ENCODE measurements at places on chromosomes 4 and X.

DNA sequence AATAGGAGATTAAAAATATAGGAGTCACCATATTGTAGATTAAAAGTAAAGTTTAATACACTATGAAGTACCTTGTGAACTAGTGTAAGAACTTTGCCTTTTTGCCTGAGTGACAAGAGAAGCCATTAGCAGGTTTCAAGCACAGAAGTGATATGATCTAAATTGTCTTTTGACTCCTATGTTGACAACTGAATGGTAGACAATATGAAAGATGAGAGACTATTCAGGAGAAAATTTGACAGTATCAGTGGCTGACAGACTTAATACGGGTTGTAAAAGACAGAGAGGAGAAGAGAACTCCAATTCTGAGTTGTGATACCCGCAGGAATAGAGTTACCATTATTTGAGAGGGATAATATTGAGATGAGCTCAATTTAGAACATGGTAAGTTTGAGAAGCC lies 1259.8 kb downstream of the PCDH7 start:
- DNase-seq, result no peak

GRCh38 chrX:71919431-71919830 lies 8.8 kb downstream of the NHSL2 start:
- no peak for DNase-seq

DNA sequence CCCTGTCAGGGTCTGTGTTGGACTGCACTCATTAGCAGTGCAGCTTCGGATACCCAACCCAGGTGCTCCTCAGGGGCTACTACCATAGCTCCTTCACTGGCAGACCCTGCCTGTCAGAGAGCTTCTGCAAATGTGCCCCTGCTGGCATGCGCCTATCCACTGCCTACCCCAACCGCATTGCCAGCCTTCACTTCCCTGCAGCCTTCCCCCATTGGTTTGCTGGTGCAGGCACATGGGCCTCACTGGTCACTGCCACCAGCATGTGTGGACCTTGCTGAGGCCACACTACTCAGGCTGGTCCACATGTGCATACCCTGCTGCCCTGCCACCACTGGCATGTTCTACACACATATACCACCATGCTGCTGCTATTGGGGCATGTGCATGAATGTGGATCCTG lies 72.5 kb upstream of the MAGEH1 start:
- DNase-seq, result no peak

DNA sequence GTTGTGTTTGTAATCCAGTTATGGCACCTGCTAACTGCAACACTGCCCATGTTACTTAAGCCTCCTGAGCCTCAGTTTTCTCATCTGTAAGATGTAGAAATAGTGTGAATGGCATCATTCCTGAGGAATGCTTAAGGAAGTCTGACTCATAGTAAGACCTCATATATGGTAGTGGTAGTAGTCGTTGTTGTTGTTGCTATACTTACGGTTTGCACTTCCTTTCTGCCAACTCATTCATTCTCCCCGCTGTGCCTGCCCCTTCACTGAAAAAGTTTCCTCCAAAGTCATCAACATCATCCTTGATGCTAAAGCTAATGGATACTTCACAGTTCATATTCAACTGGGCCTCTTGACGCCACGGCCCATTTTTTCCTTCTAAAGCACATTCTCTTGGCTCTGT lies 54.2 kb upstream of the SPANXN3 start:
- no peak for DNase-seq

DNA sequence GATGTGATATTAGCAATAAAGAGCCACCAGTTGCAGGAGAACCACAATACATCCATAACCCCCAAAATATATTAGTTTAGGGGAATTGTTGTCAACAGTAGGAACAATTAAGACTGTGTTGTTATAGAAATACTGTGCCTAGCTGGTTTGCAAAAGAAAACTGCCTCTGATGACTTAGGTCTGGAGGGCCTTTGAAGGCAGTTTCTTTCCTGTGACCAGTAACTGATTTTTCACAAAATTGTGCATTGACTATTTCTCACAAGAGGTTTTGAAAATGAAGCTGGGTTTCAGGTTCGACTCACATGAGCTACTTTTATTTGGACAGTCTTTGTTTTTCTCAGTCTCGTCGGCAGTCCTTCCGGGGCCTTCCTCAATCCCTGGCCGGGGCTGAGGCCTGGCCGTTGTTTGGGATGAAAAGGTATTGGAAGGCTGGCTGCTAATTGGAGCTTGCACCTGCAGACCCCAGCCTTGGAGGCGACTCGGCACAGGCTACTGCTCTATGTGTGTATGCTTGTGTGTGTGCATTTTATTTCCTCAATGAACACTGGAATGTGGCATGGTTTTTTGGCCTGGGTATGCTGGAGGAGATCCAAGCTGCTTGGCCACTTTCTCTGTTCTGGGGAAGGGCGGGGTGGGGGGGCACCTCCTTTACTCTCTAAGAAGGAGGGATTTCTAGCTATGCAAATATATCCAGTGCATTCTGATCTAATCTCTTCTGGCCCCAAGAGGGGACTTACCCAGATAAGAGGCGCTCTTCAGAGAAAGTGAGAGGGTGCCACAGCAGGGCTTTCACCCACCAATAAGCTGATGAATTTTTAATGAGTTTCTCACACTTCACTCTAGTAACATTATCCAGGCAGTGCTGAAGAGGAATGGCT lies 49.5 kb upstream of the LNX1 start:
- DNase-seq, result no peak

- no peak for DNase-seq
These were observed 444.1 kb downstream of the STIM2 start for GRCh38 chr4:27304751-27305150.

- no peak for DNase-seq
These were observed 65.9 kb downstream of the HHIP start for GRCh38 chr4:144711700-144712456.

GRCh38 chrX:106726485-106727437 lies at the start of gene RNF128:
Gene RNF128, plus strand, starts transcription at chrX:106726701. Its CDS starts 213 bp downstream, at chrX:106726914.
- peak; percentile 3 for DNase-seq

- no peak for DNase-seq
These were observed 95.2 kb downstream of the ATG4A start for GRCh38 chrX:108186811-108187210.

DNA sequence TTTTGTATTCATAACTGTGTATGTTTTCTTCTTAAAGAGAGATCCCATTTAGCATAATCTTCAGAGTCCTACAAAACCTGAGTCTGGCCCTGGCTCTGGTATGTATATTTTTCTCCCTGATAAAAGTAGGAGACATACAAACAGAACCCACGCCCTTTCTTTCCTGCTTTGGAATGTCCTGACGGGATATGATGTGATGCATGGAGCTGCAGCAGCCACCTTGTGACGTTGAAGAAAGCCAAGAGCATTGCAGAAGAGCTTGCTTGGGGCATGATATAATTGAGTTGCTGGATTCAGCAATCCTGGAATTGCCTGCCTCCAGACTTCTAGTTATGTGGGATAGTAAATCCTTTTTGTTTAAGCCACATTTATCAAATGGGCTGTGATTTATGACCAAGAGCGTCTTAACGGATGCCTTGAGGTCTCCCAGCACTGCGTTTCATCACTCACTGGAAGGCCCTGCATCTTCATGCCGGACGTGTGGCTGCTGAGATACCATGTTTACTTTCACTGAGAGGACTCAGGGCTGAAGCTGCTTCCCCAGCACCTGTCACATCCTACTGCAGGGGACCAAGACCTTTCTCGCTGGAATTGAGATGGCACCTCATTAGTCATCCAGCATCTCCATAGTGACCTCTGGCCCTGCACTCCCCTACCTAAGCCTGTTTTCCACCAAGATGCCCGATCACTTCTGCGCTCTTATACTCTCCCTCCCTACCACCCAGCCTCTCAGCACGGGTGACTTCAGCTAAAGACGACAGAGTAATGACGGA lies 107.0 kb downstream of the ENPP6 start:
- DNase-seq, result no peak

- no peak for DNase-seq
These were observed 7.6 kb downstream of the PLXNB3 start for GRCh38 chrX:153771415-153772315.

DNA sequence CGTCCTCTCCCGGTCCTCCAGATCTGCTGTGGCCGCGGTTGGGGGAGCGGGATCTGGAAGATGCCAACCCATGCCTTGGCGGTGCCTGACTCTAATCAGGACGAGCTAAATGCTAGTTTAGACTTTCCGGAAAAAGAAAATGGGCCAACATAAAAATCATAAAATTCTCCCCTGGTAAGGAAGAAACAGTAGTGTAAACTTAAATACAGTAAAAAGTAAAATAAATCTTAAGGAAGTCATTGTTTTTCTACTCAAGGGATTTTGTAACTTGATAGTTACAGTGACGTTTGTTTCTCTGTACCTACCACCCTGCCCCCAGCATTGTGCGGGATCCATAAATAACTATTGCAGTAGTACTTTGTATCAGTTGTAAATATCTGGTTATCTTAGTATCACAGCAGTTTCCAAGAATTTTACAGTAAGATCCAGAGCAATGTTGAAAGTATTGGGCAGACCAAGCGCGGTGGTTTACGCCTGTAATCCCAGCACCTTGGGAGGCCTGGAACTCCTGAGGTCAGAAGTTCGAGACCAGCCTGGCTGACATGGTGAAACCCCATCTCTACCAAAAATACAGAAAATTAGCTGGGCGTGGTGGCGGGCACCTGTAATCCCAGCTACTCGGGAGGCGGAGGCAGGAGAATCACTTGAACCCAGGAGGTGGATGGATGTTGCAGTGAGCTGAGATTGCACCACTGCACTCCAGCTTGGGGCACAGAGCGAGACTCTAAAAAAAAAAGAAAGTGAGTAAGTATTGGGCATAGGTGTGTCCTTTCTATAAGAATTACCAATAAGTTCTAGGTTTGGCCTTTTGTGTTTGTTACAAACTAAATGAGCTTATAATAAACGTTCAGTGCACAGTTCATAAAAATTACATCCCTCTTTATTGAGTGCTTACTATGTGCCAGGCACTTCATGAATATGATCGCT lies 1.0 kb upstream of the PLA2G12A start:
- DNase-seq, result no peak

DNA sequence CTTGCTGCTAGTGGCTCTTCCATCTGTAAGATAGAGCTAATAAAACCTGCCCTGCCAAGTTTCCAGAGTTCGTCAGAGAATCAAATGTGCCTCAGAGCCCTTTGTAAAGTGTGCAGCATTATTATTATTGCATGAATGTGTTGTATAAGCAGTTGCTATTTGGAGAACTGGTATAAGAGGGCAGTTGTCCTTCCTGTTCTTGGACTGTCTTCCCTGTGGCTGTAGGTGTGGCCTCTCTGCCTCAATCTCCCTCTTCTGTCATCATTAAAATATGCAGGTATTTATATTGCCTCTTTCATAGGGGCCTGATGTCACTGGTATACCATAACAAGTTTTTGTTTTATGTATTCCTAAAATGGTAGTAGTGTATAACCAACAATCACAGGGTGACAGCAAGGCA lies 3.8 kb downstream of the MTM1 start:
- no peak for DNase-seq

- no peak for DNase-seq
These were observed 2.8 kb downstream of the FGFBP1 start for GRCh38 chr4:15935504-15936402.

DNA sequence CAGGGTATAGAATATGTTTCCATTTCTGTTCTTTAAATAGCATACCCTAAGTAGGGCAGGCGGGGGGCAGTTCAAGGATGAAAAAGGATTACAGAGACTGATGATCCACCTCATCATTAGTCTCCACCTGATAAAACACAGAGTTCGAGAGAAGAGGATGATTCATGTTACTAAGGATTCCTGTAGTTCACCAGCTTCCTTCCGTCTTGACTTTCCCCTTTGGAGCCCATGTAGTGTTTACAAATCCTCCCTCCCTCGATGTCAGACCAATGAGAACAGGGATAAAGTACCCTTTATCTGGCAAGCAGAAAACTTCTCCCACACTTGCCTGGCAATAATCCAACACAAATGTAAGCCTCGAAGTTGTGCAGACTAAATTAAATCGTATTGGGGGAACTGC lies 526.3 kb upstream of the FAM241A start:
- no peak for DNase-seq

DNA sequence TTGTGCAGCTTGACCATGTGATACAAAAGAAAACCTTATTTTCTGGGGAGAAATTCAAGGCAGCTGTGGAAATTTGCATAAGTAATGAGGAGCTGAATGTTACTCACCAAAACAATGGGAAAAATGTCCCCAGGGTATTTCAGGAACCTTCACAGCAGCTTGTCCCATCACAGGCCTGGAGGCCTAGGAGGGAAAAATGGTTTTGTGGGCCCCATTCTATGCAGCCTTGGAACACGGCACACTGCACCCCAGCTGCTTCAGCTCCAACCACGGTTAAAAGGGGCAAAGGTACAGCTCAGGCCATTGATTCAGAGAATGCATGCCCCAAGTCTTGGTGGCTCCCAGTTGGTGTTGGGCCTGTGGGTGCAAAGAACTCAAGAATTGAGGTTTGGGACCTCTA lies 216.1 kb downstream of the MAGEE1 start:
- DNase-seq, result no peak

- peak; percentile 74 for DNase-seq
These were observed 5.6 kb downstream of the CYSLTR1 start for GRCh38 chrX:78321809-78322208.

DNA sequence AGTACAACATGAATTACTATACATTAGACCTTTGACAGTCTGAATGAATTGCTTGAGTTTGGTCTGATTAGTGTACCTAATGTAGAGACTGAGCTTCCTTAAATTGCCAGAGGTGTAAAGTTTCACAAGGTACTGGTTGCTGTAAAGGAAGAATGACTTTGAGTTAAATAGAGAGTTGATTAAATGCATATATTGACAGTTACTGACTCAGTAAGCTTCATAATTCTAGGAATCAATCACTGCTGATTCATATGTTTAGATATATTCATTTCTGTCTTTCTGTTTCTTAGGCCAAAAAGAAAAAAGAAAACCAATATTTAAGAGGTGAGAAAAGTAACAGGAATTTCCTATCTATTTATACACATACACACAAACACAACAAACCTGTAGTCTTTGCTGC lies 16.2 kb upstream of the ART3 start:
- DNase-seq, result no peak

DNA sequence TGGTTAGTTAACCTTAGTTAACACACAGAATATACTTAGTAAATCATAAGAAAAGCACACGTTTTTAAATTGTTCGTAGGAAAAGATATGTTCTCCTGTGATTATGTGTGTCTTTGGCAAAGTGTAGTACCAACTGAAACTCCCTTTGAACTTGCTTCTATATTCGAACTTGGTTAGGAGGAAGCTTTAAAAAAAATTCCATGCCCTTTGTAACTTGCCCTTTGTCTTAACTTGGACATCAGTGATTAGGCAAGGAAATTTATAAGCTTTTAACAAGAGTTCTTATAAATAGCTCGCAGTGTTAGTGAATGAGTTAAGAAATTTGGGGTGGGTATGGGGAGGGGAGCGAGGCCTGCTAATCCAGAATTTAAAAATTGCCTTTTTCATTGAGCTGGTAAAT lies 33.4 kb downstream of the TXLNG start:
- DNase-seq, result no peak

- no peak for DNase-seq
These were observed 2.8 kb upstream of the BEX3 start for GRCh38 chrX:103373581-103373980.

- no peak for DNase-seq
These were observed 61.8 kb downstream of the VMA21 start for GRCh38 chrX:151458824-151459223.

GRCh38 chrX:51665981-51666380 lies 16.6 kb downstream of the CENPVL2 start:
- DNase-seq, result no peak

All from CD4-positive, alpha-beta memory T cell (primary cell).